ENCODE measurements at places on chromosomes 6 and 20.
A peak's percentile ranks its signal among the peaks of the same experiment; 100 is the strongest.

- peak; percentile 98 for DNase-seq
Observed at GRCh38 chr6:30721198-30722024, 1.3 kb downstream of the TUBB start.

DNA sequence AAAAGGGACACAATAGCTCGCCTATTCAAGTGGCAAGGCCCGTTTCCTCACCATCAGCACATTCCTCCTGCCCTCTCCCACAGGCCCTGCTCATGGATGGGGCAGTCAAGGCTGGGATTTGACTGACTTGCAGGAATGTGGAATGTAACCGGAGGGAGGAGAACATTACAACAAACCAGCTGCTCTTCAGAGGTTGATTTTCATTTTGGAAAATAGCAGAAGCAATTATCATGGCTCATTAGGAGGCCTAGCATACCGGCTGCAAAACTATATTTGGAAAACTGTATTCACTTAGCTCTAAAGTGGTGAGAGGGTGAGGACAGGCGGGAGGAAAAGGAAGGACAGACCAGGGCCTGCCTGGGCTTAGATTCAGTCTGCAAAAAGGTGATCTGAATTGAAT is 283.7 kb downstream of the CD83 start:
- peak; percentile 16 for DNase-seq

DNA sequence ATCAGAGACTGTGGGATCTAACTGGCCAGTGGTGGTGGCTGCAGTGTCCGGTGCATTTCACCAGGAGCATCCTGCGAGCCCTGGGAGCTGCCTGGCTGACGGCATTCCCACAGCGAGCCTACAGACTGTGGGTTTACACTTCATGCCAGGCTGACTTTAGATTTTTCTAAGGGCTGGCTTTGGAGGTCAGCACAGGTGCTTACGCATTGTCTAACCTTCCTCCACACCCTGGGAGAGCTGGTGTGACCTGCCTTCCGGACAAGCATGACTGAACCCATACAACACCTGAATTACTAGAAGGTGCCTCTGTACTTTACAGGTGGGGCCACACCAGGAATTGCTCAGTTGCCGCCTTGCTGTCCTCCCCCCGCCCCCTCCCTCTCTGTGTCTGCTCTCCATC is 96.2 kb downstream of the RREB1 start:
- no peak for DNase-seq

DNA sequence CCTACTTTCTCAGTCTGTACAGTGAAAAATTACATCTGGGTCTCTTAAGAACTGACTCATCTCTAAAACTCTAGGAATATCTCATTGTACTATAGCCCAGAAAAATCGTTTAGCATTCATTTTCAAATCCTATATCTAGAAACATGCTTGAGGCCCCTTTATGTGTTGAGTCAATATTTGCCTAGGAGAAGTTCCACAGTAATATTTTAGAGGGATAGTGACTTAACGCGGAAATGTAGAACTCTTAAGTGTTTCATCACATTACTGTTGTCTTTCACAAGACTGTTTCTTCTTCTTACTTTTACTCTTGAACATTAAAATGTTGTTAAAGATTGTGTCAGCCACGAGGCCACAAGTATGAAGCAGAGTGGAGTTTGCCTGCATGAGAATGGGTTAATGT is 23.0 kb upstream of the MYLIP start:
- DNase-seq, result peak; percentile 42

- DNase-seq, result no peak
Observed at GRCh38 chr6:42009844-42010184, 40.5 kb upstream of the TAF8 start.

DNA sequence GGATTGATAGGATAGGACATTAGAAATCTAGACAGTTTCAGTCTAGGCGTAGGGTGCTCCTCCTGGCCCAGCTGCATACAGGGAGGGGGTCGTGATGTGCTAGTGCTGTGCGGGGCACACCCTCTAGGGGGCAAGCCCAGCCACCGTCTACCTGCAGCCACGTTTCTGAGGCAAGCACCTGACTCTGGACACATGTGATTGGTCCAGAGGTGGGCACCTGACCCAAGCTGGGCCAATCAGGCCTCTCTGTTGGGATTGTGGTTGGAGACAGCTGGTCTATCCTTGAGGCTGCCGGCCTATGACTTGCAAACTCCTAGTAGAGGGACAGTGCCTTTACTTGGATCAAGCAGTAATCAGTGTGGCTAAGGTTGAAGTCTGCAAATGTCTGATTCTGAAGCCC is 317.1 kb downstream of the BMP7 start:
- no peak for DNase-seq

DNA sequence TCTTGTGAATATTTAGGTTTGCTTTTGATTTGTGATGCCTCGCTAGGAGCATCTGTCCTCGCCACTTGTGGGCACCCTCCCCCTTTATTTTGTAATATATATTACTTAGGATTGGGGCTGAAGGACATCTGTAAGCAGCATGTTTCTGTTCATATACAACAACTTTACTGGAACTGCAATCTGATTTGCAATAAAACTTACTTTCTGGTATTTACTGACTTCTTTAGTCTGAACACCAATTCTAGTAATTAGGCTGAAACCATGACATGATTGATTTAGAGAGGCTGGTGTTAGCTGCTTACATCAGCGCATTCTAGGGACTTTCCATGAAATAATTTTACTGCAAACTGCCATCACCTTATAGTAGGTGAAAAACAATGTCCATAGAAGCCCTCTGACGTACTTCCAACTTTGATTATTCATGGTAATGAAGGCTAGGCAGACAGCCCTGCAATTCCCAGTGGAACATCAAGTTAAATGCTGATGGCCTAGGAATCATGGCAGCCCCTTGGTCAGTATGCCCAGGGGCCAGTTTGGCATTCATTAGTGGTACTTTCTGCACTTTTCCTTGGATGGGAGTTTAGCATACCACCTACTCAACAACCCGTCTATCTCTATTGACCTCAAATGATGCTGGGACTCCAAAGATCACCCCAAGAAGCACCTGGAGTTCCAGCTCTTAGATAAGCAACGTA is 132.9 kb upstream of the MCHR2 start:
- no peak for DNase-seq

DNA sequence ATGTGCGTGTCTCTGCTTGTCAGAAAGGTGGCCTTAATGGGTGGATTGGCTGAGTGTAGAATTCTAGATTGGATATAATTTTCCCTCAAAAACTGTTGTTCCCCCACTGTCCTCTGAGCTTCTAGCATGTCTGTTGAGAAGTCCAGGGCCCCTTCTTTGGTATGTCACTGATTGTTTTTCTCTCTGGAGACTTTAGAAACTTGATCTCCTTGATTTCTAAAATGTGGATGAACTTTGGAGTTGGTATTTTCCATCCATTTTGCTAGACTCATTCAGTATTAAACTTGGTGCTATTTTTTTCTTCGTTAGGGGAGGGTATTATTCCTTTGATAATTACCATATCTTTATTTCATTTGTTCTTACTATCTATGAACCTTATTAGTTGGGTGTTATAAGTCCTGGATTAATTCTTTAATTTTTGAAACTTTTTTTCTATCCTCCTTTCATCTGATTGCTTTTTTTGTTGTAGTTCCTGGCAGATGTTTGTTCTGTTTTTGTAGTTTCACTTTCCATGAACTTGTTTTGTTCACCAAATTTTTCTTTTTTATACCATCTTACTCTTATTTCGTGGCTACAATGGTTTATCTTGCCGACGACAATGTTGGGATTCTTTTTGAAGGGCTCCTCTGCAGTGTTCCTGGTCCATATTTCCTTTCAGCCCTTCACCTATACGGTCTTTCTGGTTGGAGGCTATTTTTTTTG is 68.4 kb downstream of the ARID1B start:
- DNase-seq, result peak; percentile 42

- DNase-seq, result no peak
Observed at GRCh38 chr20:13654463-13655023, 15.8 kb upstream of the TASP1 start.

DNA sequence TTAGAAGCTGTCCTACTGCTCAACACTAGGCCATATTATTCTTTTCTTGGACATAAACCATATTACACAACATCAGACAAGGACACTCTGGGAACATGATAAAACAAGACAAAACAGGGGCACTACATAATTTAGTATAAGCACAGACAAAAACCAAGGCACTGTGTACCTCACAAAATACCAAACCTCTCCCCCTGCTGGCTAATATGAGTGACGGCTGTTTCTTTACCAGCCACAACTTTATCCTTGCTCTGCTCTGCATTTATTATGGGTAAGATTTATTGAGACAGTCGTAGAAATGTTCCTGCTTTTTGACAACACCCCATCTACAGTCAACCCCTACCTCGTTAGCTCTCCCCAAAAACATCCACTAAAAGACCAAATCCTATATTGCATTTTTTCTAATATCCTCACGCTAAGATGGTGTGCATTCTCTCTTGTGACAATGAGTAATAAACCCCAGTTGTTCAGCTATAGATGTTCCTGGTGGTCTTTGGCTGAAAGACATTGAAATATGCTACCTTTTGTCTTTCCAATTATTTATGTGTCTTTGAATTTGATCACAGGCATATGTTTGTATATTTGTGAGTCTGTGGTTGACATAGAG is 23.8 kb upstream of the POLR1H start:
- peak; percentile 65 for DNase-seq

DNA sequence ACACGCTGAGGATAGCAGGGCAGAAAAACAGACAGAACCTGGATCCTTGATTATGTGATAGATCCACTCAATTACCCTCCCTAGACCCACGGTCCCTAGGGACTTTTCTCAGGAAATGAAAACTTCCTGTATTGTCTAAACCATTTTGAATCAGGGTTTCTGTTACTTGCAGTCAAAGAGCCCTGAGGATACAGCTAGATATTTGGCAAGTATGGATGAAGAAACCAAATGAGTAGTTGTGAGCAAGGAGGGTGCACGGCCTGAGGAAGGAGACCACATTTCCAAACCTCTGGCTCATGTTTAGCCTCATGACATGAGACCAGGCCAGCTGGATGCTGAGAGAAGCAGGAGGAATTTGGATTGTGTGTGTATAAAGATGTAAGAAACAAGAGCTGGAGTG is 91.6 kb downstream of the MRPL14 start:
- peak; percentile 49 for DNase-seq

DNA sequence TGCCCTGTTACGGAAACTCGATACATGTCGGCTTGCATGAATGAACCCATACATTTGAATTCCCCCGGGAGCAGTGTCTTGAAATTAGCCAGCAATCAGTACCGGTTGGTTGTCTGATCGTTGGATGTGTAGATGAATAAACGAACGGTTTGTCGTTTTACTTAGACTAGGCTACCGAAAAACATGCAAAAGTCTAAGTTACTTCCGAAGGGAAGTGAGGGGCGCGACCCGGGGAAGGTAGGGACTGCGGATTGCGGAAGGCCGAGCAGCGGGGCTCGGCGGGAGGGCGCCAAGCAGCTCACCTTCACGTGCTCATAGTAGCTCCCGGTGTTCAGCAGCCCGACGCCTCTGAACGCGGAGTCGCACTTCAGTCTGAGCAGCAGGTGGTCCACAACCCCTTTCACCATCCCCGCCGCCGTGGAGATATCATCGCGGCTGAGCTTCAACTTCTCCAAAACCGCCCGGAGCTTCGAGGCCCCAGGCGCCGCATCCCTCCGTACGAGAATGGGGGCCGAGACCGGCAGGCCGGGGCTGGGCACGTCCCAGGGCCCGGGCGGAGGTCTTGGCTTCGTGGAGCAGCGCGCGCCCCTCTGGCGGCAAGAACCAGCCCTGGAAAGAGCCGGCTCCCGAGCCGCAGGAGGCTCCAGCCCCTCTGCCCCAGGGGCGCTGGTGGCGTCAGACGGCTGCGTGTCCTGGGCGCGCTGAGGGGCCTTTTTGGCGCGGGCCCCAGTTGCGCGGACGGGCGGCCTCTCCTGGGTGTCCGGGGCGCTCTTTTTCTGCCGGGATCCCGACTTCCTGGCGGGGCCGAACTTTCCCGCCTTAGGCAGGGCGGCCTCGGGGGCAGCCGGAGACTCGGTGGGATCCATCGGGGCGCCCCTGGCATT is 632 bp downstream of the CGAS start:
- DNase-seq, result peak; percentile 79

DNA sequence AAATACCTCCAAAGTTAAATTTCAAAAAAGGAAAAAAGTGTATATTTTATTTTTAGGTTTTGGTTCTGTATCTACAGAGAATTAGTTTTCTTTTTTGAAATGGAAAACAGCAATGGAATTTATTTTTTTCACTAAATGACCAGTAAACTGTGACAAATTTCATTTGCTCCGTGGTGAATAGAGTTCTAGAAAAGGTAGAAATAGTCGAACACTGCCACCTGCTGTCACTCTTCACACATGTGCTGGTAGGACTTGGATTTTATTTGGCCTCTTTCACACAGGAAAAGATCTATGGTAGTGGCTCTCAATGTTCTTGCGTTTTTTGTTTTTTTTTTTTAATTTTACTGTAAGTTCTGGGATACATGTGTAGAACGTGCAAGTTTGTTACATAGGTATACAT is 312.5 kb downstream of the EYA4 start:
- DNase-seq, result peak; percentile 89

- no peak for DNase-seq
Observed at GRCh38 chr20:59645761-59646171, 41.4 kb downstream of the PHACTR3 start.

- no peak for DNase-seq
Observed at GRCh38 chr20:63822276-63822696, 8.8 kb downstream of the ZBTB46 start.

GRCh38 chr20:19566226-19566945 is 191.7 kb upstream of the RIN2 start:
- no peak for DNase-seq

- DNase-seq, result peak; percentile 88
Observed at GRCh38 chr6:125310994-125311649, 9.4 kb upstream of the HDDC2 start.

GRCh38 chr6:106244931-106245330 is 80.6 kb downstream of the ATG5 start:
- DNase-seq, result no peak

DNA sequence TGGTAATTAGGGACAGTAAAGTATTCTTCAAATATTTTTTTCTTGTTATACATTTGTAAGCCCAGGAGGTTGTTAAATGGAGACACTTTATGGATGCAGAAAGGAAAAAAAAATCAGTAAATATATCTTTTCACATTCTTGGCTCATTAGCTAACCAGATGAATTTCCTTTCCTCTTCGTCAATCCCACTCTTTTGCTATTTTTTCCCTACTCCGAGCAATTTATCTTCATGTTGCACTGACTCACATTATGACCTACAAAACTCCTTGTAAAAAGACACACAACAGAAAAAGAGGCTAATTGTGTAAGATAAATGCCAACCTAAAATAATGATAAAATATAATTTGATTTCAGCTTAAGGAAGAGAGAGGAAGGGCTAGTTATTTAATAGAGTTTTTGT is 472.9 kb upstream of the ZNF337 start:
- DNase-seq, result peak; percentile 8

- peak; percentile 32 for DNase-seq
Observed at GRCh38 chr6:108953681-108954080, 105.5 kb downstream of the ARMC2 start.

DNA sequence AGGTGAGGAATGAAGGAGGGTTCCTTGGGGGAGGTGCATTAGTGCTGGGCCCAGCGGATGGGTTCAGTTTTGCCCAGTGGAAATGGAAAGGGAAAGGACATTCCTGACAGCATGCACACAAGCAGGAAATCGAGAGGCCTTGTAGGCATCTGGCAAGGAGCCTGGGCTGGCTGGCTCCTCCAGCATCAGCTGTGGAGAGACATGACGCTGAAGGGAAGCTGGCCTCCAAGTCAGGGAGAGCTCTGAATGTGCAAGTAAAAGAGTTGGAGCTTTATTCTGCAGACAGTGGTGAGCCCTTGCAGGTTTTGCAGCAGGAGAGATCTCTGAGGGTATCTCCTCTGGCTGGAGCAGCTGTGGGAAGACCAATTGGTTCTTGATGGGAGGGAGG is 154.3 kb downstream of the MRPL14 start:
- peak; percentile 91 for DNase-seq

- DNase-seq, result no peak
Observed at GRCh38 chr20:52207020-52207810, 15.6 kb upstream of the ZFP64 start.

Data from adipocyte (in vitro differentiated cells).